H4 (cell line): ENCODE measurements at places on chromosomes 5 and 9. TPM values are rescaled to one million over a fixed set of nuclear protein-coding genes. Genes with fewer than 3 reads are reported as not detected.

PCDHA9 gene
- total RNA-seq, result 0.08 TPM in 1 of 2 replicates, not detected in the other

MARVELD2 gene
- 0.08 and 0.12 TPM in 2 replicates for total RNA-seq

C9 gene
- not detected in 2 replicates for total RNA-seq

DNA sequence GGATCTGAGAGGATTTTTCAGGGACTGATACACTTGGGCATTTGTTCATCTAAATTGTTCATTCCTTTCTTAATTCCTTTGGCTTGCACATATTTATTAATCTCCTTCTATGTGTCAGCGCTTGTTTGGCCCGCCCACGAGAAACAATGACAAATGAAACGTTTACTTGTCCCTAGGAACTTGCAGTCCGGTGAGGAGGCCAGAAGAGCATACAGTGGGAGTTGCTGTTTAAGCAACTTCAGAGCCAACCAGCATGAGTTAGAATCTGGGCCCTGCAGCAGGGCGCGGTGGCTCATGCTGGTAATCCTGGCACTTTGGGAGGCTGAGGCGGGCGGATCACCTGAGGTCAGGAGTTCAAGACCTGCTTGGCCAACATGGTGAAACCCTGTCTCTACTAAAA, 18.8 kb downstream of the FBXL7 start:
- no peak for DNase-seq
